ENCODE measurements at places on chromosomes 3 and 15.

GRCh38 chr15:77527831-77528231 lies 104.9 kb downstream of the LINGO1 start:
- DNase-seq = no peak

- no peak for DNase-seq
Observed at GRCh38 chr3:182315313-182315712, 478.0 kb upstream of the ATP11B start.

- DNase-seq = no peak
Observed at GRCh38 chr3:37526511-37526910, 335.2 kb upstream of the CTDSPL start.

GRCh38 chr3:161500068-161500796 lies 3.6 kb downstream of the OTOL1 start:
- DNase-seq = no peak

GRCh38 chr15:77160562-77161478 lies 89.9 kb upstream of the TSPAN3 start:
- DNase-seq = peak; percentile 47

DNA sequence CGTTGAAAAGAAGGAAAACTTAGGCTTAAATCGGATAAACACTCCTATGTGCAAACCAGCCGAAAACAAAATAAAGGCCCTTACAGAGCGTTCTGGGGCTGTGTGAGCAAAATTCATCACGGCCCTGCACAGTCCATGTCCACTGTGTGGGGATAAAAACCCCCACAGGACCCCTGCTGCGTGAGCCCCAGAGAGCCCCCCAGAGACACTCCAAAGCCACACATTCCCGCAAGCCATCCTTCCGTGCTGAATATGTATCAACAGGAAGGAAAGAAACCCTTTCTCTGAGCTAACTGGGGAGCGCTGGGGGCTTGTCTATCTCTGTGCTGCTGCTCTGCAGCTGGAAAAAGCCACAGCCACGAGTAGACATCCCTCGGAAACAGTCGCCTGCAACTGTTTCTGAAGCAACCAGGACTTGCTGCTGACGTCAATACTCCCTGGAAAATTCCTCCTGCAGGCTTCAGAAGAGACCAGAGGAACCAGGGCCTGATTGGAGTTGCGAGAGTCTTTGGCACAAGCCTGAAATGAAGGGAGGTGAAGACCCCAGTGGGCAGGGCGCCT lies 72.7 kb downstream of the NUP210 start:
- DNase-seq = no peak

- DNase-seq = no peak
Observed at GRCh38 chr3:33007776-33008175, 56.3 kb downstream of the CCR4 start.

GRCh38 chr3:102332205-102332604 lies 102.6 kb upstream of the ZPLD1 start:
- DNase-seq = no peak

DNA sequence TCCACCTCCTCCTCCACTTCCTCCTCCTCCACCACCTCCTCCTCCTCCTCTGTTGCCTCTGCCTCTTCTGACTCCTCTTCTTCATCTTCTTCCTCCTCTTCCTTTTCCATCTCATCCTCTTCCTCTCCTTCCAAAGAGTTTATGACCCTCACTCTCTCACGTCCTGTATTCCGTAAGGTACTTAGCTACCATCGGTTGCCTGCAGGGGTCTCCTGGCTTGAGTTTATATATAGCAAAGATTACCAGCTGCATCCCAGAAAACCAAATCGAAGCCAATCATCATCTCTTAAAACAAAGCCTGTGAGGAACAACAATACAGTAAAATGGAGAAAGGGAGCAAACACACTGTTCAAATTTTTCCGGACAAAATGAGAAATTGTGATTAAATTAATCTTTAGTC lies 317.4 kb downstream of the C3orf38 start:
- DNase-seq = no peak

DNA sequence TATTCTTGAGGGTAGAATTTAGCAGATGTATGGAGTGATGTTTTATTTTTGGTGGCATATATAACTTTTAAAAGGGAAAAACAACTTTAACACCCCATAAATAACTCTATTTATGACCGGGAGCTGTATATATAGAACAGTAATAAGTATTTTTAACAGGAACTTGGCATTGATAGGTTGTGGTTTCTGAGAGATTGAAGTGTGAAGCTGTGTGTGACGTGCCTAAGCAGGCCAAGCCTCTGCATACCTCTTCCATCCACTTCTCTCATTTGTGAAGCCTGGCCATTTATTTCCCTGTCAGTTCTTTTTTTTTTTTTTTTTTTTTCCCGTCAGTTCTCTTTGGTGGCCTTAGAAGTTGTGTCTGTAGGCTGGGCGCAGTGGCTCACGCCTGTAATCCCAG lies 23.0 kb downstream of the RBM5 start:
- no peak for DNase-seq

DNA sequence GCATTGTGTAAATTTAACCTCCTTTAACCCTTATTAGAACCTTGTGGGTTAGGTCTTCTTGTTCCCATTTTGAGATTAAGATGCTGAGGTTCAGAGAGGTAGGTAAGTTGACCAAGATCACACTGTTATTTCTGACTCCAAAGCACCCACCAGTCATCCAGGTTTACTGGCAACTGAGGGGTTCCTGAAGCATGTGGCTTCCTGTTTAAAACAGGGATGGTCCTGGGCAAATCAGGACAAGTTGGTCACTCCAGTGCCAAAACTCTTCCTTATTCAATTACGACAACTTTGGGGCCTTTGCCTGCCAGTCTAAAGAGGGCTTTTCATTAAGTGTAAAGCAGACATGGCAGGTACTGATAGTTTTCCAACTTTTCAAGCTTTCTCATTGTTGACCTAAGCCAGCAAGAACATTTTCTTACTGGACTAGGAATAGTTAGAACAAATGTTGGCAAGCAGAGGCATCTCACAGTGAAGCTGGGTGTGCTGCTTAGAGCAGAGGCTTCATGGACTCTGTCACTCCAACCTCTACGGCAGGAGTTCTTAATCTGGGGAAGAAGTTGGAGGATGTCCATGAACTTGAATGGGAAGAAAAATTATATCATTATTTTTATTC lies 149.4 kb upstream of the ADAMTS9 start:
- no peak for DNase-seq

GRCh38 chr15:46408312-46408711 lies 773.5 kb downstream of the SQOR start:
- DNase-seq = no peak

- peak; percentile 68 for DNase-seq
Observed at GRCh38 chr3:137032465-137033120, 74.8 kb downstream of the IL20RB start.

- no peak for DNase-seq
Observed at GRCh38 chr3:165159760-165160421, 36.3 kb downstream of the SLITRK3 start.

DNA sequence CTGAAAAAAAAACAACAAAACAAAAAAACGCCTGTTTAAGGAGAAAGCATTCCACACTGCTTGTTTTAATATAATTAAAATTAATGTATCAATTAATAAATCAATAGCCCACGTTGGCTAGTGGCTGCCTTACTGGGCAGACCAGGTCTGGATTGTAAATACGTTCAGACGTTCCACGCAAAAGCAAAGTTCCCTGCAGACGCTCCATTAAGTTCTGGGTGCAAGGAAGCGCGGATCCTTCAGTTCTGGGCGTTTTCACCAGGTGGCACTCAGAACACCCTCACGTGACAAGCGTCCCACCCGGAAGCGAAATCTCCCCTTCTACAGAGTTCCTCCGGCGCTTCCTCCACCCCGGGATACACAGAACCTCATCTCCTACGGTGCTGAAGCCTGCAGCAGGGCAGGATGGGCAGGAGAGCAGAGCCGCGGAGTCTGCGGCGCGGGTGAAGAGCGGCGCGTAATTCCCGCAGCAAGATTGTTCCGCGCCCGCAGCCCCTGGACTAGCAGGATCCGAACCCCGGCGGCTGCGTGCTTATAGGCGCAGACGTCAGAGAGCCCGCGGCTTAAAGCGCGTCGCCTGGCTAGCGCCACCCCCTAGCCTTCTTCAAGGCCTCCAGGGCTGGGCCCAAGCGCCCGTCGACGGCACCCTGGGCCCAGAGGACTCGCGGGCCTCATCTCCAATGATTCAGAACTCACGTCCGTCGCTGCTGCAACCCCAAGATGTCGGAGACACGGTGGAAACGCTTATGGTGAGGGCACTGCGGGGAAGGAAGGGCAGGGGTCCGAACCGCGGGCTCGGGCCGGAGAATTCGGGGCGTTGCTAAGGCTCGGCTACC lies at the start of gene SLC25A38:
TSS of gene SLC25A38 (plus strand) at position 326 of the 836 bp plus-strand sequence. CDS start at position 681, 355 bp downstream.
- DNase-seq = no peak

- no peak for DNase-seq
Observed at GRCh38 chr15:80883641-80884040, 104.5 kb downstream of the CEMIP start.

- DNase-seq = no peak
Observed at GRCh38 chr3:16888356-16888755, 3.6 kb downstream of the PLCL2 start.

DNA sequence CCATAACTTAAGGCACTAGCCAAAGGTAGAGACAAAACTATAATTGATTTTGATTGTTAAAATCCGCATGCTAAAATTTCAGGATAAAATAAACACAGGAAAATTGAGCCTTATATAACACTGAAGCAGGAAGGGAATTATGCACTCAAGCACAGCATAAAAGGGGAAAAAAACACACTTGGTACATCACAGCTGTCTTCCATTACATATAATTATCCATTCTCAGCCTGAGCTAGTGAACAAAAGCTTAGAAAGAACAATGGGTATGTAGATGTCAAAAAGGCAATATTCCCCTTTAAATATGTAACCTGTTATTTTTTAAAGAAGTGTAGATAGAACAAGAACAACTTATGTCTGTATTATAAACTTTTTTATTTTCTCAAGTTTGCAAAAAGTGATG lies 899.2 kb downstream of the ROBO1 start:
- peak; percentile 88 for DNase-seq

- no peak for DNase-seq
Observed at GRCh38 chr3:178982137-178982536, 89.5 kb downstream of the ZMAT3 start.

DNA sequence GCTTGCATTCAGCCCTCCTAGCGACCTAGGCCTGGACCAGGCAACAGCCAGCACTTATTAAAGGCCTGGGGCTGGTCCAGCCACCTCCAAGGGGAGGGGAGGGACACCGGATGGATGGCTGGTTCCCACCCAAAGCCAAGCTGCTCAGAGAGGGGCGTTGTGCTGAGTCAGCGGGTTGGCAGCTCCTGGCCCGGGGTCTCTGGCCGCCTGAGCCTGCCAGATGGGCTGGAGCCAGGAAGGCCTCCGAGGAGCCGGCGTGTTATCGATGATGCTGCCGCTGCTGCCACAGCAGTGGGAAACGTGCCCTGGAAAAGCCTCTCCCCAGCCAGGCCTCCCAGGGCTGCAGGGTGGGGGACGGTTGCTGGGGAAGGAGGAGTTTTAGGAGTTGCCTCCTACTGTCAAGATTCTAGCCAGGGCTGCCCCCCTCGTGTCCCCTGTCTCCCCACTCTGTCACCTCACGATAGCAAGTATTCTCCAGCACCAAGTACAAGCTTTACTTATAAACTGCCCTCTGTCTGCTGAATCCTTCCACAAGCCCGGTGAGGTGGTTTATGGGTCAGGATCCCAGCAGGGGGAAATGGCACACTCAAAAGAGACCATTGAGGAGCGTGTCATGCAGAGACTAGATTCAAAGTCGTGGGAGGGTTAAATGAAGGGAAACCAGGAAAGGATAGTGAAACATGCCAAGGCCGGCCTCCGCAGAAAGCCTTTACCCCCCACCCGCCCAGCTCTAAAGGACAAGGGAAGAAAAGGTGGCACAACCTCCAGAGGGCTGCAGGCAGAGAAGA lies 43.2 kb upstream of the TSEN2 start:
- DNase-seq = no peak

- no peak for DNase-seq
Observed at GRCh38 chr15:60344461-60344860, 53.3 kb downstream of the ANXA2 start.

DNA sequence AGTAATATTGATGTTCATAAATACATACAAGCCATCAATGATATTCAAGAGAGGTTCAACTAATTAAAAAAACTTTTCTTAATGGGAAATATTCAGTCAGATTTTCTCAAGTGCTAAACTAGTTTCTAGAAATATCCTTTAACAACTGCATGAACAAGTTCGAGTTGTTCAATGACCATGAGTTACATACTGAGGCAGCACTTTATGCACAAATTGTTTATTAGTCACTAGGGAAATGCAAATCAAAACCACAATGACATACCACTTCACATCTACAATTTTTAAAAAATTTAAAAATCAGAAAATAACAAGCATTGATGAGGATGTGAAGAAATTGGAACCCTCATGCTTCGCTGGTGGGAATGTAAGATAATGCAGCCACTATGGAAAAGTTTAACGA lies 62.4 kb downstream of the RAD18 start:
- no peak for DNase-seq

GRCh38 chr15:60390871-60391501 lies 6.8 kb downstream of the ANXA2 start:
- DNase-seq = no peak

- DNase-seq = no peak
Observed at GRCh38 chr15:32152574-32152973, 122.3 kb downstream of the CHRNA7 start.

Data from NCI-H1417 (cell line).